Activated CD4-positive, CD25-positive, alpha-beta regulatory T cell (primary cell): ENCODE measurements at places on chromosomes 12 and 14.

- no peak for DNase-seq
Measured at GRCh38 chr14:99543985-99544384, 60.0 kb downstream of the CCDC85C start.

- DNase-seq = no peak
Measured at GRCh38 chr12:70783455-70783854, 137.1 kb downstream of the PTPRR start.

GRCh38 chr12:75481013-75481705, 604 bp downstream of the GLIPR1 start:
- DNase-seq = no peak

DNA sequence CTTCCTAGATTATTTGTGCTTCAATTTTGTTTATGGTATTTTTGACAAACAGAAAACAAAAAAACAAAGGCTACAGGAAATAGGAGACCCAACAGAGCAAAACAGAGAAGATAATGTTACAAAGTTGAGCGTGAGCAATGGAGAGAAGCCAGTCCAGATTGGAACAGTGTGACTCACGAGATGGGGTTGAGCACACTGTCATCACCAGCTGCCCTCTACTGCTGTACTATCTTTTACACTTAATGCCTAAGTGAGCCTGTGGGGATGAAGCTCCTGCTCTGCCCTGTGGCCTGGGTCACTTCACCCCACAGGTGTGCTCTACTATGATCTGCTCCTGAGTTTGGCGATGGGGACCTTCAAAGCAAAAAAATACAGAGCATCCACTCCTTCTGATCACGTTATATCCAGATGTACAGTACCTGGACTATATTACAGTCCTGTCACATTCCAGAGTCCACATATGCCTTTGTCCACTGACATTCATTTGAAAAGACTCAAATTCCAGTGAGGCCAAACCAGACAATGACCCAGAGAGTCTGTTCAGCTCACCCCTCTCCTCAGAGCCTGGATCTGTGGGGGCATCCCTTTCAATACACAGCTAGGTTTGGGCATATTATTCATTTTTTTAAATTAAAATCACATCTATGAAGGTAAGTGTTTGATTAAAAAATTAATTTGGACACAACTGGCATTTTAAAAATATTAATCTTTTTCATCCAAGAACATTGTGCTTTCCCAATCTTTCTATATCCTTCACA, 4.4 kb downstream of the IPO8 start:
- DNase-seq = no peak

- no peak for DNase-seq
Measured at GRCh38 chr12:126558219-126558618, 1493.0 kb downstream of the AACS start.

- no peak for DNase-seq
Measured at GRCh38 chr12:54549774-54550451, 512 bp downstream of the PDE1B start.

GRCh38 chr14:83712418-83713129, 1817.4 kb upstream of the FLRT2 start:
- no peak for DNase-seq

DNA sequence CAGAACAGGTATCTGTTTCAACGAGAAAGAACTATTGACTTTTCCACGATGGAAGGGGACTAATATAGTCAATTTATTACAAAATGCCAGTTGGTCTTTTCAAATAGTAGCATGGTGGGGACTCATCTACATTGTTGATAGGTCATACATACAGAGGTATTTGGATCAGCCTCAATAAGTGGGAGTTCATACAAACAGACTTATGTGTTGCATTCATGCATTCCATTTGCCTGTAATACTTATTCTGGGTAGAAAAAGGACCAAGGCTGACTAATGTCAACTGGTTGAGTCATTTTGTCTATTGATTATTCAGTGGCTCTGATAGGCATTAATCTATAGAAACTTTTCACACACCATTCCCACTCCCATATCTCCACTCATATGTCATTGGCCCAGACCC, 41.5 kb upstream of the GLIPR1 start:
- DNase-seq = no peak

- no peak for DNase-seq
Measured at GRCh38 chr14:22579236-22579635, 9.8 kb downstream of the DAD1 start.

- DNase-seq = no peak
Measured at GRCh38 chr12:52063981-52064649, 5.7 kb upstream of the ATG101 start.

GRCh38 chr12:52789637-52790426, 6.1 kb downstream of the KRT3 start:
- no peak for DNase-seq

DNA sequence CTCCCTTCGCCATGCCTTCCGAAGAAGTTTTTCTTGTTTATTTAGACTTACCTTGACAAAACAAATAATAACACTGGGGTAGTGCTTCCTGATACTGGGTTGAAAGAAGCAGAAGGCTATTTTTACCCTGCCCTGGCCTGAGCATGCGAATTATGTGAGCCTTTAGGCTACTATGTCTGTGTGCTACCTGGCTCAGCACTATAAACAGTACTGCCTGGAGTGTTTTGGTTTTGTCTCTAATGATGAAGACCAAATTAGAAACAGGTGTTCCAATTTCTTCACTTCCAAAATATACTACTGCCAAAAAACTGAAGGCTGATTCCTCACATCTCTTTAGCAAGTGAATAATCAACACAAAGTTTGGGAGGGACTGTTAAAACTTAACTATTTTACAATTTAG, 7.6 kb upstream of the OVCH1 start:
- DNase-seq = no peak

GRCh38 chr14:97943619-97944018, 1146.4 kb downstream of the VRK1 start:
- no peak for DNase-seq

DNA sequence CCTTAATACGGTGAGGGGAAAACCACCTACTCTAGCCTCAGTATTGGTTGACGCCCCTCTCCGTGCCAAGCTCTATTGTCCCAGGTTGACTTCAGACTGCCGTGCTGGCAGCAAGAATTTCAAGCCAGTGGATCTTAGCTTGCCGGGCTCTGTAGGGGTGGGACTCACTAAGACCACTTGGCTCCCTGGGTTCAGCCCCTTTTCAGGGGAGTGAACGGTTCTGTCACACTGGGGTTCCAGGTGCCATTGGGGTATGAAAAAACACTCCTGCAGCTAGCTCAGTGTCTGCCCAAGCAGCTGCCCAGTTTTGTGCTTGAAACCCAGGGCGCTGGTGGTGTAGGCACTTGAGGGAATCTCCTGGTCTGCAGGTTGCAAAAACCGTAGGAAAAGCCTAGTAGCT, 107.1 kb downstream of the NUBPL start:
- no peak for DNase-seq

- DNase-seq = no peak
Measured at GRCh38 chr12:119576118-119576810, 17.3 kb upstream of the TMEM233 start.

- no peak for DNase-seq
Measured at GRCh38 chr12:55629058-55629841, 7.4 kb upstream of the OR10P1 start.

DNA sequence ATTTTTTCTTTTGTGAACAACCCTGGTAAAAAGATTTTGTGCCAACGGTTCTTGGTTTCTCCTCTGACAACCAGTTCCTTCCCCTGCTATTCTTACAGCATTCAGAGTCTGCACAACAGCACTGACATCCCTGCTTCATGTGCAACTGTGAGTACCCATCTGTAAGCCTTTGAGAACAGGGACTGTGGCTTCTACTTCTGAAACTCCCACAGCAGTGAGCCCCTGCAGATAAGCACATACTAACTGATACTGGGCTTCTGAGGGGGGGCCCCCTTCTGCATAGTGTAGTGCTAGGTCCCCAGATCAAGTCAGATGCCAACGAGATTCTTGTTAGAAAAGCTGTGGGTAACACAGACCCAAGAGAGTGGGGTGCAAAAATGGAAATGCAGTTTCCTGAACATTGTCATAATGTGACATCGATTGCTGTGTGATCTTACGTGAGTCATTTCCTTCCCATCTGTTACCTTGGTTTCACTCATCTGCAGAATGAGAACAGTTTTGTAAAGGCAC, 11.1 kb upstream of the NINJ2 start:
- DNase-seq = peak; percentile 39

GRCh38 chr14:73833530-73834260, 17.9 kb upstream of the PTGR2 start:
- no peak for DNase-seq

DNA sequence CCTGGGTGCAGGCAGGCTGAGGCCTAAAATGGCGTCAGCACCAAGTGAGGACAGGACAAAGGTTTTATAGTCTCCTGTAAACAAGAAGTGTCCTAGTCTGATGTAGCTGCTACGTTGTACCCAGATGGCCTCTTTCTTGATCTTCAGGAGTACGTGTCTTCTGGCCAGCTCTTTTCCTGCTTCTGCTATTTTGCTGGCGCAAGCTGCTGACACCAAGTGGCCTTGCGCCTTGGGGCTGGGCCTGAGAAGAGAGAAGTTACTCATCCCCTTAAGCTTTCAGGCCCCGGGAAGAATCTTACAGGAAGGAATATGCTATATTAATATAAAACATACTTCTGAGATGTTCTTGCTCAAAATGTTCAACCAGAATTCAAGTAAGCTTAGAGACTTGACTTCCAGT, 605.2 kb downstream of the GALC start:
- DNase-seq = no peak

DNA sequence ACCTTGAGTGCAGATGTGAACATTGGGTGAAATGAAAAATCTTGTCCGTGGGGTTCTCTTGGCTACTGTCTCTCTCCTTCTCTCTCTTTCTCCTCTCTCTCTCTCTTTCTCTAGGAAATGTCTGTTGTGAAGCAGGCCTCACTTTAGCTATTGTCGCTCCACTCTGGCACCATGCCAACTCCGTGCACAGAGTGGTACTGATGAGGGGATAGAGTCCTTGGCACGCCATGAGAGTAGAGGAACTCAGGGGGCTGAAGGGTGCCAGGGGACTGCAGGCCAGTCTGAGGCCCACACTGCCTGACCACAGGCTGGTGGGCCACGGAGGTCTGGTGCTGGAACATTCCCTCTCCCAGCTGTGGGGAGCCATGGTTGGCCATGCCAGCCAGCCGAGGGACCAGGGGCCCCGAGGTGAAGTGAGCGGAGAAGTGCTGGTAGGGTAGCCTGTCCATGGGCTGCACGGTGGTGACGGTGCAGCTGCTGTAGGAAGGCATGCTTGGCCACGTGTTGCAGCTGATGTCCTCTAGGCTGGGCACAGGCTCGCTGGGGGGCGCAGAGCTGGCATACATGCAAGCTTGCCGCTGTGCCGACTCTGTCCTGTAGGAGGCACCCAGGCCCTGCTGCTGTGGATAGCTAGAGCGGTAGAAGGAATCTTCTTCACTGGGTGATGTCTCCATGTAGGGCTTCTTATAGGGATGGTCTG, 50.4 kb downstream of the TBX5 start:
- DNase-seq = no peak

GRCh38 chr12:5521456-5522325, 89.8 kb downstream of the NTF3 start:
- DNase-seq = no peak

GRCh38 chr14:70671652-70672644, 30.2 kb downstream of the TTC9 start:
- no peak for DNase-seq

DNA sequence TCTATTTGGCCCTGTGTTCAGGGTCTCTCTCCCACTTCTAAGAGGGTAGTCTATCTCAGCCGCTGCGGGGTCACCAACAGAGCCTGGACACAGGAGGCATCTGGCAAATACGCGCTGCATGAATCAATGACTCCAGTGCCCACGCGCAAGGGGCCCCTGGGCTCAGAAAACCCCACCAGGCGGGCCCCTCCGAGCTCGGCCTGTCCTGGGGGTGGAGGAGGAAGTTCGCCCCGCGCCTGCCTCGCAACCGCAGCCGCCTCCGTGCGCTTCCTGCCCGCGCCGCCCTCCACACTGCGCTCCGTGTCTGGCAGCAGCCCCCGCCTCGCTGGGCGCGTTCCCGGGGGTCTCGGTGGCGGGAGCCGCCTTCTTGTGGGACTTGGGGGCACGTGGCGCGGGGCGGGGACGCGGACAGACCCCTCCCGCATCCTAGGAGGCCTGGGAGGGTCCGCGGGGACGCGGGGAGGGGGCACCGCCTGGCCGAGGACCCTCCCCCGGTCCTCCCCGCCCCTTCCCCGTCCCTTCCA, 811 bp upstream of the FBRSL1 start:
- no peak for DNase-seq

- no peak for DNase-seq
Measured at GRCh38 chr12:58703866-58704265, 216.4 kb downstream of the LRIG3 start.

DNA sequence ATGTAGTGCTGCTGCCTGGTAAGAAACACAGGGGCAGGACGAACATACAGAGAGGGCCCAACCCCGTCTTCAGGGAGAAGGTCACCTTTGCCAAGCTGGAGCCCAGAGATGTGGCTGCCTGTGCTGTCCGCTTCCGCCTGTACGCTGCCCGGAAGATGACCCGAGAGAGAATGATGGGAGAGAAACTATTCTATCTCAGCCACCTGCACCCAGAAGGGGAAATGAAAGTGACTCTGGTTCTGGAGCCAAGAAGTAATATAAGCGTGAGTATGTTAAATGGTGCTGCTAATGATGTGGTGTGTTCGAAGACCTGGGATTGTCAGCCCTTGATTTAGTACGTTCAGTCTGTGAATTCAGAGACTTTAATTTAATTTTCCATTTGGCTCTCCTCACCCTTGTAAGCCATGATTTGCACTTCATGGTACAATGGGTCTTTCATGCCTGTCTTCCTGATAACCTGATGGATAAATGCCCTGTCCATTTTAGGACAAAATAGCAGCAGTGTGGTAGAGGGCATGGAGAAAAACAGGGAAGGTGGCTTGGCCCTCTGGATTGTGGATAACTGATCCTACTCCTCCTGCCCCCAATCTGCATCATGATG, 318.9 kb downstream of the SNAPC1 start:
- no peak for DNase-seq

DNA sequence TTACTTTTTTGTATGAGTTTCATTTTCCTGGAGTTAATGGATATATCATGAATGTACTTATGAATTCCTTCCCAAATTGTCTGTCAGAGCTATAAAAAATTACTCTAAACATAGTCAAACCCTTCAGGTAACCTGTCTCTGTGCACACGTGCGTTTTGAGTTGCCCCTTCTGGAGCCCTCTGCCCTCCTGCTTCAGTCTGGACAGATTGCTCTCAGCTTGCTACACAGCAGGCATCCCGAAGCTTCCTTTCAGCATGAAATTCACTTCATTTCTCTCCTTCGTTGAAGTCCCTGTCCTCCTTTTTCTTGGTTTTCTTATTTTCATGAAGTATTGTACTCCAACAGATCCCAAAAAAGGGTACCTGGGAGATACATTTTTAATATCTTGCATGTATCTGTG, 47.3 kb downstream of the FNTB start:
- DNase-seq = no peak

DNA sequence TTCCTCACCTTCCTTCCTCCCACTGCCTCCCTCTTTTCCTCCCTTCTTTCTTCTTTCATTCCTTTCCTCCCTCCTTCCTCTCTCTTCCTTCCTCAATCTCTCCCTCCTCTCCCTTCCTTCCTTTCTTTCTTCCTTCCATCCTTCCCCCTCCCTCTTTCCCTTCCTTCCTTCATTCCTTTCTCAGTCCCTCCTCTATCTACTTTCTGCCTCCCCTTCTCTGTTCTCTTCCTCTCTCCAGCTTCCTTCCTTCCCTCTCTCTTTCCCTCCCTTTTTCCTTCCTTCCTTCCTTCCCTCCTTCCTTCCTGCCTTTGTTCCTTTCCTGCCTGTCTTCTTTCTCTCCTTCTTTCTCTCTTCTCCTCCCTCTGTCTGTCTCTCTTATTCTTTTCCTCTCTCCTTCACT, 16.1 kb downstream of the ASCL1 start:
- DNase-seq = no peak

- peak; percentile 68 for DNase-seq
Measured at GRCh38 chr12:31896514-31897039, 62.6 kb upstream of the RESF1 start.

GRCh38 chr14:77004711-77005460, 23.6 kb downstream of the IRF2BPL start:
- DNase-seq = no peak
